ENCODE measurements at places on chromosomes 1 and 21.

DNA sequence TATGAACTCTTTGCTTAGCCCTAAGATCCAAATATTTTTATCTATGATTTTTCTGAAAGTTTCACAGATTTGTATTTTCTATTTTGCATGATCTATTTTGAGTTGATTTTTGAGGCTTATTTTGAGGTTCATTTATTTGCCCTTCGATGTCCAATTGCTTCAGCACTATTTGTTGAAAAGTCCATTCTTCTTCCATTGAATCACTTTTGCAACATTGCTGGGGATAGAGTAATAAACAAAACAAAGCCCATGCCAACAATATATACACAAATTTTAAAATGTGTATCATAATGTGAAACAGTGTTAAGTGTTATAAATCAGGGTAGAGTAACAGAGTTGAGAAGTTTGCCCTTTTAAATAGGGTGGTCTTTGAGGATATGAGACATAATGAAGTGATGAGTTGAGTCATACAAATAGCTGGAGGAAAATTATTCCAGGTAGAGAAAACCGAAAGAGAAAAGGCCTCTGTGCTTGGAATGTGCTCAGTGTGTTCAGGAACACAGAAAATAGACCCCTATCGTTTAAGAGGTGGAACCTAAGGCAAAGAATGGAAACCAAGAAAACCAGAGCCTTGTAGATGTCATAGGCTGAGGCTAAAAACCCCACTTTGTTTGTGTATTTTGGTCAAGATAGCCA, 172.7 kb upstream of the NR5A2 start:
- DNase-seq, result no peak

- no peak for DNase-seq
Measured at GRCh38 chr1:231418101-231418740, 3.9 kb downstream of the EGLN1 start.

DNA sequence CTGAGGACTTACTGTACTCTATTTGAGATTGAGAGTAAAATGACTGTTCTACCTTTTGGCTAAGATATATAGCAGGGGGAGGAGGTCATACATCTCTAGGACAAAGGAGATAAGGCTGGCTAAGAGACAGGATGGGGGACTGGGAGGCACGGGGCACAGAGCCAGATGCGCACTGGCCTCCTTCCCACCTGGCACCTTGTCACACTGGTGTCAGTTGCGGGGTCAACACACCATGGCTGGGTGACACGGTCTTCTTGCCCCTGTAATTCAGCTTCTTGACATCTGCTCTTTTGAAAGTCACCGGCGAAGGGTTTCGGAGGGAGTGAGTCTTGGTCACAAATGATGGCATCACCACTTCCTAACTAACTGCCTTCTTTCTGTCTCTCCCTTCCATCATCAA, 177.3 kb downstream of the ZSCAN20 start:
- DNase-seq, result no peak

DNA sequence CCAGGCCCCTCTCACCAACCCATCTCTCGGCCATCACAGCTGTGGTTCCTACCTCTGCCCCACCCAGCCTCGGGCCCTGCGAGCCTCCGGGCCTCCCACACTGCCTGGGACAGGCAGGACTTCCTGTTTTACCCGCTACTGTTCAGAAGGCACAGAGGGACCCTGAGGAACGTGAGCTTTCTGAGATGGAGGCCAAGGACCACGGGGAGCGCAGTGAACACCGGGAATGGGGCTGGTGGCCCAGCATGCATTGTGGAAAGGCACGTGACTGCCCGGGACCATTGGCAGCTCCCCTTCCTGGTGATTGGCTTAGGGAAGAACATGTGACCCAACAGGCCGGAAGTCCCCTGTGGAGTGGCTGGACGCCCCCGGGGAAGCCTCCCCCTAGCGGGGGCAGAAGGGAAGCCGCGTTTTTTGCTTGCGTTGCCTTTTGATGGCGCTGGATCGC, 7.0 kb downstream of the S100B start:
- no peak for DNase-seq

DNA sequence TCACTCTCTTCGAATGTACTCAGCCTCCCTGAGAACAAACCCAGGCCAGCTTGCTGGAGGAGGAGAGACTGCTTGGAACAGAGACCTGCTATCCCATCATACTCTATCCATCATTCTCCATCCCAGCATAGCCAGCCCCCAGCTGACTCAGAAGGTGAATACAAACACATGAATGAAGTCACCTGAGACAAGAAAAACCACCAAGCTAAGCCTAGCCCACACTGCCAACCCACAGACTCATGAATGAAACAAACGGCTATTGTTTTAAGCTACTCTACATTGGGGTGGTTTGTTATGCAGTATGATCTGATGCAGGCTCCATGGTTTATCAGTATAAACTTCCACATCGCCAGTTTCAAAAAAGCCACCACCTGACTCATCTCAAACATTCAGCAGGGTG, 395.6 kb downstream of the SETD4 start:
- no peak for DNase-seq

- no peak for DNase-seq
Measured at GRCh38 chr1:188466539-188466938, 1637.8 kb downstream of the PLA2G4A start.

DNA sequence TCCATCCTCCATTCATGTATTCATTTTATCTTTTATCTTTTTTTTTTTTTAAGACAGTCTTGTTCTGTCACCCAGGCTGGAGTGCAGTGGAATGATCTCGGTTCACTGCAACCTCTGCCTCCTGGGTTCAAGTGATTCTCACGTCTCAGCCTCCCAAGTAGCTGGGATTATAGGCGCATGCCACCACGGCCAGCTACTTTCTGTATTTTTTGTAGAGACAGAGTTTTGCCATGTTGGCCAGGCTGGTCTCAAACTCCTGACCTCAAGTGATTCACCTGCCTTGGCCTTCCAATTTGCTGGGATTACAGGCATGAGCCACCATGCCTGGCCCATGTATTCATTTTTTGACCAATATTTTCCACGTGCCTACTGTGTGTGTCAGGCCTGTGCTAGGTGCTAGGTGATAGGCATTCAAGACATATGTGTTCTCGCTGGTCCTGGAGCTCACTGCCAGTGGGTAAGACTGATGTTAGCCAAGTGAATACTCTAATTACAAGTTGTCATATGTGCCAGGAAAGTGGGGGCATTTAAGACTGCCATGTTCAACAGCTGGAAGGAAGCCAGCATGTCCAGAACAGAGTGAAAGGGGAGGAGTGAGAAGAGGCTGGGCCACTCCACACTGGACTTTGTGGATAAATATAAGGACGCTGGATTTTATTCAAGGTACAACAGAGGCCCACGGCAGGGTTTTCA, 5.3 kb upstream of the CELSR2 start:
- DNase-seq, result no peak

DNA sequence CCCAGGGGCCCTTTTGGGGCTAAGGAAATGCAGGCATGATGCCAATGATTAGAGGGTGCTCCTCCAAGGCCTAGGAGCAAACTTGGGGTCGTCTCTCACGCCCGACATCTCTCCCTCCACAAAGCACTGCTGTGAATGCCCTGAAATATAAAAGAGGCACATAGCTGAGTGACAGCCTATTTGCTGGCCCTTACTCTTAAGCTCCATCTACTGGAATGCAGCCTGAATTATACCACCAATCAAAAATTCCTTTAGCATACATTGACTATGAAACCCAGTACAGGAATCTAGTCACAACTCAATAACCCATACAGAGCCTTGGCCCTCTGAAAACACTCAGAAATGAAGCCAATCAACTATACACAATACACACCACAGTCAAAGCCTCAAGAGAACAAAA, 105.5 kb downstream of the LRIG2 start:
- no peak for DNase-seq

DNA sequence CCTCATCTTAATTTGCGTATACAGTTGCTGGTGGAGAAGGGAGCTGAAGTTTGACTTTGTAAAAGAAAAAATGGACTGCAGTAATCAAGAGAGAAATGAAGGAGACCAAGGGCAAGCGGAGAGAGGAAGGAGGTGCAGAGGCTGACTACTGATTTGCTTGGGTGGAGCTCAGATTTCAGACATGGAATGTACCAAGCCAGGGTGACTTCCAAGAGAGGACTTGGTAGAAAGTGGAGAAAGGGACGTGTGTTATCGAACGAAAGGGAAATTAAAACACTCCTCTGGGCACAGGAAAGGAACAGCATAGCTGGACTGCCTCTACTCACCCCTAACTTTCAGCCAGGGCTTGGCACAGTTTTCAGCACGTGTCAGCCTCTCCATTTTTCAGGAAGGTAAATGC, 15.1 kb upstream of the HEATR1 start:
- DNase-seq, result no peak

DNA sequence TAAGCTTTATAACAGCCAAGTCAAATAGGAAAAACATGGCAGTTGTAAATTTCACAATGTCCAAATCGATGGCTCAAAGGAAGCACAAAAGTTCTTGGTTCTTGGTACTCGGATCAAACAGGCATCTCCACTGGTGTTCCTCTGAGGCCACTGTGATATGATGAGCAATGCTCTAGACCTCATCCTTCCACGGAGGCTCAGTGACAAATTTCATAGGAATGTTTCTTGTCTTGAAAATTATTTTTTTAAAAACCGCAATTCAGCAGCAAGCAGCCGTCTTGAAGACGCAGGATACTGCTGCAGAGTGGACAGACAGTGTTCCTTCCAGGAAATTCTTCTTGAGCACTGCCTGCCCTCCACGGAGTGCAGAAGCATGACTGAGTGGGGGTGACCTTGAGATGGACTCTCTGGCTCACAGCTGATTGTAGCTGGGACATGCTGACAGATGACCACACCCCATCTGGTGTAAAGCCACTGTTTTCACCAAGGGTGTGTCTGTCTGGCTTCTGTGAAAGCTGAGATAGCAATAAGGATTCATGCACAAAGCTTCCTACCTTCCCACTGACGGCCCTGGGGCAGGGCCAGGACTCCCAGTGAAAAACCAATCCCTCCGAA, 61.9 kb downstream of the TIAM1 start:
- no peak for DNase-seq

DNA sequence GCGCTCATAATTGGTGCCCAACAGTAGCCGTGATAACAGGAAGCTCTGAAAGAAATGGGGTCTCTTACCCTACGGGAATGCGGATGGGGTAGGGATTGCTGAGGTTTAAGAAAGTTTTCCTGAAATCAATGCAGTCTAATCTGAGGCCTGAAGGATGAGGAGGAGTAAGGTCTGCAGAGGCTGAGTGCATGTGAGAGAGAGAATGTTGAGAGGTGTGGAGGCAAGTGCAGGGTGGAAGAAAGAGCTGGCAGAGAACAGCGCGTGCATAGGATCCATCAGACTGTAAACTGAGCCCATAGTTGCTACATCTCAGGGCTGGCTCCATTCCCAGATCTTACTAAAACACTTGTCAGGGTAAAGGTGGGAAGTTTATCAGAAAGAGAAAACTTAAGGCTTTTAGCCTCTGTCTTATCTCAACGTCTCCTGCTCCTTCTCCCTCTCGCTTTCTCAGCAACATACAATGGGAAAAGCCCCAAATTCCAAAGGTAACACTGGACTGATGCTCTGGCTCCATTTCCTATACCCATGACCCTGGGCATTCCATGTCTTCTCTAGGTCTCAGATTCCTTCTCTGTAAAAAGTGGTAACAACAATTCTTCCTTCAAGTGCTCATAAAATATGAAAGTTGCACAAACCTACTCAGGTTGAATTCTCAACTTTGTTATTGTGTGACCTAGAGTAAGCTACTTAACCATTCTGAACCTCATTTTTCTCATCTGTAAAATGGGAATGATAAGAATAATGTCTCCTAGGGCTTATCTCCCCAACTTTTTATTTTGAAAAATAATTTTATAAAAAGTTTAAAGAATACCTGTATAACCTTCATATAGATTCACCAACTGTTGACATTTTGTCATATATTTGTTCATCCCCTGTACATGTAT, 75.2 kb downstream of the SH3GLB1 start:
- peak; percentile 95 for DNase-seq

DNA sequence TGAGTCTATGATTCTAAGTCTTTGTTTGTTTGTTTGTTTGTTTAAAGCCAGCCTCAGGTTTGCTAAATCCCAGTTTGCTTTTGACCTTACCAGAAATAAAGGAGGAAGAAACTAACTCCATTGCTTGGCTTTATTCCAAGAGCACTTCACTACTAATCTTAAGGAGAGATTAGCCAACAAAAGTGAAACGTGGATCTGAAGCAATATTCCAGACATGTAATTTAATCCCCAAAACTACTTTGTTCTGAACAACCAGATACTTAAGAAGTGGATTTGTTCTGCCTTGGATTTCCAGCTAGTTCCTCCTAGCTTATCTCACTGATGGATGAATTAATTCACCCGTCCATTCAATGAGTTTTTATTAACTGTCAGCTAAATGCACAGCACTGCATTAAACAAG, 15.9 kb upstream of the CEP350 start:
- DNase-seq, result peak; percentile 44

GRCh38 chr1:185645686-185646085, 88.5 kb upstream of the HMCN1 start:
- DNase-seq, result no peak

DNA sequence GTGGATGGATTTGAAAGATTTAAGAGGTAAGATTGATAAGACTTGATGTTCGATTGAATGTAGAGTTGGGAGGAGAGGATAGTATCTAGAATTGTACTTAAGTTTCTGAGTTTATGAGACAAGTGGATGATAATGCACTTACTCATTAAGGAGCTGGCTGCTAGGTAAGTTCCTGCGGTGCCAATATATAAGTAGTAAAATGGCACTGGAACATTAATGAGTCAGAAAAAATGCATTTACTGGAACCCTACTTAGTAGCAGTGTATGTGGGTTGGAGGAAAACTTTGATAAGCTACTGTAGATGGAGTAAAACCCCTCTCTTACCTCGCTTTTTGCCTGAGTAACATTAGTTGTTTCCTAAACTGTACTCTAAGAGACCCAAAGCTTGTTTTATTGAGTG, 68.2 kb downstream of the ZFYVE9 start:
- no peak for DNase-seq

- no peak for DNase-seq
Measured at GRCh38 chr21:46151989-46152926, 3.1 kb downstream of the FTCD start.

GRCh38 chr1:153363641-153364040, 6.0 kb downstream of the S100A9 start:
- no peak for DNase-seq

DNA sequence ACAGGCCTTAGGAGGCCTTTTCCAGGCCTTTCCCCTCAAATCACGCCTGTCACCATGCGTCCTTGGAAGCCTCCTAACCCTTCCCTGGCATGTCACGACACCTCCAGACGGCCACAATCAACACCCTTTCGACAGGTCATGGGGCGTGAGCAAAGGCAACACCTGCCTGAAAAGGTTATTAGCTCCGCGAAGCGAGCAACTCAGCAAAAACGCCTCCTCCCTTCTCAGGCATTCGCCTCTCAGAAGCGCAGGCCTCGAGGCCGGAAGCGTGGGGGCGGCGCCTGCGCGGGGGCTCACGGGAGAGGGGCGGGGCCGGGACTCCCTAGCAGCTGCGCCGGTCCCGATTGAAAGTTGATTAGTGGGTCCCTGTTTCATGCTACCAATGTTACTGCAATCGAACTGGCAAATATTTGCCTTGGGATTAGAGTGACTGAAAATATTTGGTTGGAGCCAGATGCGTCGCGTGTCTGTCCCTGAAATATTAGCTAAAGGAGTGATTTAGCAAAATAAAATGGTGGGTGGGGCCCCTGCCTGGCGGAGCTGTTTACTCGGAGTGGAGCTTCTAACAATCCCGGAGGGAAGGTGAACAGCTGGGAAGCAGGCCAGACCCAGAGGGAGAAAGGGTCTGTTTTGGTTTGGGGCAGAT, 44.9 kb downstream of the GFI1 start:
- no peak for DNase-seq

- DNase-seq, result no peak
Measured at GRCh38 chr1:21821385-21822019, 9.4 kb downstream of the LDLRAD2 start.

Data from DMS79 treated with DMSO at 0.1 percent for 48 hours (cell line).